ENCODE measurements at places on chromosomes 2 and 18. TPM values are rescaled to one million over a fixed set of nuclear protein-coding genes. Genes with fewer than 3 reads are reported as not detected.

The ST6GAL2 gene
- 1.0 TPM for total RNA-seq

The CDK5R2 gene
- total RNA-seq: not detected

The LHCGR gene
- total RNA-seq: 0.42 TPM

The UGGT1 gene
- total RNA-seq: 31.0 TPM

The MROH2A gene
- not detected for total RNA-seq

The RNF152 gene
- 24.0 TPM for total RNA-seq

The LRP1B gene
- total RNA-seq: 0.12 TPM

The DSC3 gene
- 10.9 TPM for total RNA-seq

The CPSF3 gene
- total RNA-seq: 16.4 TPM

The SP3 gene
- 42.0 TPM for total RNA-seq

The ALLC gene
- not detected for total RNA-seq

The ATOH8 gene
- 19.0 TPM for total RNA-seq

The CFC1 gene
- total RNA-seq: not detected

The HOXD8 gene
- 1.4 TPM for total RNA-seq

The ERFE gene
- total RNA-seq: 0.23 TPM

The ASNSD1 gene
- 31.9 TPM for total RNA-seq

All from heart left ventricle (tissue), 16 donors.